RKO (cell line): ENCODE measurements at places on chromosomes 3 and 15.

DNA sequence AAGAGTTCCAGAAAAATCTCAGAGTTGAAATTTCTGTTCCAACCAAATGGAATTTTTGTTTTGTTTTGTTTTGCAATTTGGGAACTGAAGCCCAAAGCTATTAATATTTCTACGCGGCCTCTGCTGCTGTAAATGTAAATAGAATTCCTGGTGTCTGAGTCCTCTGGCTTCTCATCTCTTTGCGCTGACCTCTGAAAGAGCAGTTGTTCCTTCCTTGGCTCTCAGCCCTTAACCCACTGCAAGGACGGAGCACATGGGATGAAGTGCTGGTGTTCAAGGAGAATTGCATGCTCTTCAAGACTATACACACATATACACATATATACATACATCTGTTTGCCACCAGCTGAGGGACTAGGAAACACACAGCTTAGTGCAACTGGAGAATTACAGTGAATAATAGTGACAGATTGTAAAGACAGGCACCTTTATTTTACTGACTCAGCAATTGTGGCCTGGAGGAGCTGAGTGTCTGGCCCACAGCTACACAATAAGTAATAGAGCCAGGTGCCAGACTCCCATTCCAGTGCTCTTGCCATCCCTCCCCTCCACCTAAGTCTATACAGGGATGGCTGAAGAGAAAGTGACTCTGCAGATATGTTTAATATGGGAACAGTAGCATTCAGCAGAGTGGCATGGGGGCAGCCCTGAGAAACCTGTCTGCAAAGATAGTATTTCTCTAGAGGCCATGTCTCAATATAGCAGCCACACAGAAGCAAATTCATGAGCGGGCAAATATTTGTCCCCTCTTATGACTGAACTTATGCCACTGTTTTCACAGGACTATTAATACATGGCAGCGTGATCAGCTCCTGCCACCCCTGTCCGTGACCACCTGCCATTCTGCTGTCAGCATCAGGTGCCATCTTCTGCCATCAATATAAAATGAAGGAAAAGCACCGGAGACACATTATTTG, 42.3 kb downstream of the NEK10 start:
- DNase-seq = no peak

GRCh38 chr3:157045238-157045850, 114.6 kb downstream of the CCNL1 start:
- DNase-seq = no peak

DNA sequence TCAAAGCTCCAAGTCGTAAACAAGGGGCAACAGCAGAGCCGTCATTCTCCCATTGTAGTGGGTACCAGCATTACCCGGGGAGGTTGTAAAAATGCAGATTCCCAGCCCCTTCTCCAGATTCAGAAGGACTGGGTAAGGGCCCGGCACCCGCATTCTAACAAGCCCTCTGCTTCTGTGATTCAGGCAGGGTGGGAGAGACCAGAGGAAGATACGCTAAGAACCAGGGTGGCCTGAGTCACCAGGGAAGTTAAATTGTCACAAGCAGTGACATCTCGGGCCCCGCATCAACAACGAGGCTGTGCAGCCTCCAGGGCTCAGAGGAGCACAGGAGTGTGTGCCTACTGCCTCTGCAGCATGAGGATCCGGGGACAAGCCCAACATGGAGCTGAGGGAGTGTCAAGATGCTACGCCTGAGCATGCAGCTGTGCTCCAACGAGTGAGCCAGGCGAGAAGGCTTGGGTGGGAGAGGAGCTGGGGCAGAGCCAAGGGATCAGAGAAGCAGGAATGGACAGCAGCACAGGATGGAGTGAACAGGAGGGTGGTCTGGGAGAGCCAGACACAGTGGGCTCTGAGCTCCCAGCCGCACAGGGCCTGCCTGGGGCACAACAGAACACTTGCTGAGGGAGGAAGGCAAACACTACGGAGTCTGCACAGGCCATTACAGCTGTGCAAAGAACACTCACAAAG, 68.5 kb downstream of the CPN2 start:
- no peak for DNase-seq

DNA sequence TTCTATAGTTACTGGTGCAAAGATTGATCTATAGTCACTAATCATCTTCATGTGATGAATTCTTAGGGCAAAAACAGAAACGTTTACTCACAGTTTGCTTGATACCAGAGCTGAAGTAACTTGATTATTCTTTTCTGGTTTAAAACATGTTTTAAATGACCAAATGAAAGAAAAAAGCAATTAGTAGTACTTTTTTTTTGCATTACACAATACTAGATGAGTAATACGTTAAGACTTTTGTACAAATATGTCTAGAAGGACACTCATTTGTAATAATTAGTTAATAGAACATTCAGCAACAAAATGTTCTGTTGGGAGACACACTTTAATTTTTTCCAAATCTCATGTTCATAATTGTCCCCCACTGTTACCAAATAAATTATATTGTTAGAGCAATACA, 523.2 kb downstream of the SOX2 start:
- DNase-seq = no peak

DNA sequence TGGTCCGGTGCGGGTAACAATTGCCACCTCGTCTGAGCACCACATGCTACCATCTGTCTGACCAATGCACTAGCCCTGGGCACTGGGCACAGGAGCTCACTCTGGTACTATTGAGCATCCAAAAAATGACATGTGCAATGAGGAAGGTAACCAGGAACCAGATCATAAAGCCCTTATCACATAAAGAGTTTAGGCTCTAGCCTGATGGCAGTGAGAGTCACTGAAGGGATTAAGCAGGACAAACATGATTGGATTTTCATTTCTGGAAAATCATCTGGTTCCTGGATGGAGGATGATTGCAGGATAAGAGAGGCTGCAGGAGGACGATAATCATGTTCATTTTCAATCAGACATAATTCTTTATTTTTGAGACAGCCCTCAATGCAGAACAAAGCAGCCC, 12.4 kb downstream of the NDUFB4 start:
- no peak for DNase-seq

DNA sequence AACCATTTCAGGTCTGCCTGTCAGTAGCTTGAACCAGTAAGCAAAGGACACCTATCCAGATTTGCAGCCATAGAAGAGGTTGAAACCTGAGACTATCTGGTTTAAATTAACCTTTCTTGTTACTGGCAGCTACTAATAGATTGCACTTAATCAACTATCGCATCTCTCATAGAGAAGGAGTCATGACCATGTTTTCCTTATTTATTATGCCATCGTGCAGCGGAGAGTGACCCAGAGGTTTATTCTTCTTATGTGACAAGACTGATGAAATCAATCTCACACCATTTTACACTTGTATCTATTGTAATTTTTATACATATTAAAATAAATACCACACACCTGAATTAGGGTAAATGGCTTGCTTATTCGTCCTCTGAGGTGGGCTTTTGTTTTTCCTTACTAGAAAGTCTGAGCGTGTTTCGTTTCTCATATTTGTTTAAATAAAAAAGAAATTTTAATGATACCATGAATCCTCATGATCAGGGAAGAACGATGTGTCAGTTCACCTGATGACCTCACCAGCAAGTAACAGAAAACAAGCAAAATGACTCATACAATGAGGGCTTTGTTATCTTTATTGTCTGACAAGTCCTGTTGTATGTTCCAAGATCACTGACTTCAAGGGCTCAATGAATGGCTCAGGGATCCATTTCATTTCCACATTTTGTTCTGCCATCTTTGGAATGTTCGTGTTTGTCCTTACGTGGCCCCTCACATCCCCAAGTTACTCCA, 379.5 kb upstream of the DPH6 start:
- DNase-seq = peak; percentile 30

DNA sequence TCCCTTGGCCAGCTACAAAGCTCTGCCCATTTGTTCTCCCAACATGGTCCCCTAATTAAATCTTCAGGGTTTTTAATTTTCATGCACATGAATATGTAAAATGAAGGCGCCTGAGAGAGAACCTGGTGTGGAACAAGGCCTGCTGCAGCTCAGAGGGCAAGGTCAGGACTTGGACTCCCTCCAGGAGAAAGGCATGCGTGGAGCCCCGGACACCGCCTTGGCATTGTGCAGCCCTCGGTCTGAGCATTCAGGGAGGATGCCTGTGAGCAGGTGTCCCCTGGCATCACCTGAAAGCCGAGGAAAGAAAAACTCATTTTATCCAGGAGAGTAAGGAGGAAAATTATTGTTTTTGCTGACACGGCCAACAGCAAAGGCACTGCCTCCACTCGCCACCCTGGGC, 33.8 kb upstream of the EPHB1 start:
- no peak for DNase-seq

GRCh38 chr15:100778831-100779288, 100.8 kb upstream of the ALDH1A3 start:
- DNase-seq = no peak

GRCh38 chr15:73691396-73691795, 7.2 kb downstream of the CD276 start:
- DNase-seq = no peak

- DNase-seq = no peak
Observed at GRCh38 chr3:79286882-79287281, 480.9 kb downstream of the ROBO1 start.

- DNase-seq = no peak
Observed at GRCh38 chr3:50242851-50243542, 7.0 kb downstream of the GNAI2 start.

DNA sequence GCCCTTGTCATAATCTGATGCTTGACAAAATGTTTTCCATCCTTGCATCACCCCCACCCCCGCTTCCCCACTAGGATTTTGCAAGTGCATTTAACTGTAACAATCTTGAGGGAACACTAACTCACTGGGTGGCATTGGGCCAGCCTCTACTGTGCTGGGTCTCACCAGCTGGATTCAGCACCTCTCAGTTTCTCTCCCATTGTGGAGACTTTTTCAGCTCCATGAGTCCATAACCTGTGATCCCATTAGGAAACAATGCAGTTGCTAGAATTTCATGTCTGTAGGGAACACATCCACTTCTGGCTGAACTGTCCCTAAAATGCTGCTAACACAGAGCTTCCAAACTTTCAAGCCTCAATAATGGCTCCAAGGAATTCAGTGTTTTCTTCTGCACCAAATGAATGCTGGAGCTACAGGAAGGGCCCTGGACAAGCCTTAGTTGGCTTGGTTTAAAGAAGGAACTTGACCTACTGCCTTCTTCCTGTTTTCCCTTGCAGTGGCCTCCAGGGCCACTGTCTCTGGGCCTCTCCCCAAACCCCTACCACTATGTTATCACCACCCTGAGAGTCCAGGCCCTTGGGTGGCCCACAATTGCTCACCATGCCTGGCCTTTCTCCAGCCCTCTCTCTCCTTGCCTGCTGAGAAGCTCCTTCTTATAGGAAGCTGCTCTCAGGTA, 15.6 kb downstream of the CYP19A1 start:
- no peak for DNase-seq

DNA sequence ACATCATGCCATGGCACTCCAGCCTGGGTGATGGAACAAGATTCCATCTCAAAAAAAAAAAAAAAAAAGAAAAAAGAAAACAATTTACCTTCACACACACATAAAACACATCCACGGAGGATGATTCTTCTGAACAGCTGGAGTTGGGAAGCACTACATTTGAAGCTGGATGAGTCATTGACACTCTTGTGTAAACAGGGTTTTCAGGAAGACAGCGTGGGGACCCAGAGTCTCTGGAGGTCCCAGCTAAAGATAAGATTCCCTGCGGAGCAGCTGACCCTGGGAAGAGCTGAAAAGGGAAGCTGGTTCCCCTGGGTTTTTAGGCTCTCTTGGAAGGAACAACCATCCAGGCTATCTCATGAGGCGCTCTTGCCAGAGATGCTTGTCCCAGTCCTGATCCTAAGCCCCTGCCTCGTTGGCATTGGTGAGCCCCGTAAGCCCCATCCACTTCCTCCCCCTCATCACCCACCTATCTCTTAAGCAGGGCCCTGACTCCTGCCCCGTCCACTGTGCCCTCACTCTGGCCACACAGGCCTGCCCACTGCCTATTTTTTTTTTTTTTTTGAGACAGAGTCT, 32.0 kb upstream of the FURIN start:
- peak; percentile 29 for DNase-seq

DNA sequence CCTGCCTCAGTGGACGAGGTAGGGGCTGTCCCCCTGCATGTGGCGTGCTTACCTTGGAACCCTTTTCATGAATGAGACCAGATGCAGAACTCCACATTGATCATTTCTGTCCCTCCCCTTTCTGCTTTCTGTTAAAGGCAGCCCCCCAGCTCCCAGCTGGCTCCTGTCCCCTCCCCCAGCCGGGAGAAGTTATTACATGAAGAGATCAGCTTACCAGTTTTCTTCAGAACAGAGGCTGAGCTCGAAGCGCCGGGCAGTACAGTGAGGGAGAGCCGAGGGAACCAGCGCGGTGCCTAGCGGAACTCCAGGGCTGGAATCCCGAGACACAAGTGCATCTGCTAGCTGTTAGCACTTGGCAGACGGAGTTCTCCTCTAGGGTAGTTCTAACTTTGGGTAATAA, 263.3 kb upstream of the NR2E3 start:
- DNase-seq = no peak
